Stimulated activated CD8-positive, alpha-beta memory T cell treated with anti-CD3 and anti-CD28 coated beads, Interleukin-15, amount 100 ng/mL, for 24 hours (primary cell): ENCODE measurements at places on chromosomes 2 and 18.

DNA sequence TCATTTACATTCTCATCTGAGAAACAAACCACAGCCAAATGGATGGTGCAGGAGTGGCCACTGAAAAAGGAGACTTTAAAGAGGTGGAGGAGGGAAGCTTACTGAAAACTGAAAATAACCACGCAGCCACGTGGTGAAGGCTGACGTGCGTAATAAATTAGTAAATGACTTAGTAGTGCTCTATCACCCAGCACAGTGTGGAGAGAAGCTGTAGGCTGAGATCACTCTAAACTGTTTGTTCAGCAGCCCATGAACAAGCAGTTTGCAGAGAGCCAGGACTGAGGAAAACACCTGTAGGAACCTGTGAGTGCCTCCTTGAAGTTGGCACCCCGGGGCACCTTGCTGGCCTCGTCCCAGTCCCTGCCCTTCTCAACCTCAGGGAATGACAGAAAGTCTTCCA, 193.0 kb downstream of the TXNL1 start:
- DNase-seq: no peak

GRCh38 chr2:190335225-190335559, 8.2 kb upstream of the INPP1 start:
- DNase-seq: no peak

GRCh38 chr2:65350651-65351056, 81.7 kb downstream of the SPRED2 start:
- no peak for DNase-seq

- DNase-seq: no peak
These were observed 17.9 kb upstream of the GNAL start for GRCh38 chr18:11671156-11671555.

- DNase-seq: no peak
These were observed 20.4 kb downstream of the MROH2A start for GRCh38 chr2:233798335-233799086.
